ENCODE measurements at places on chromosomes 6 and 20.

DNA sequence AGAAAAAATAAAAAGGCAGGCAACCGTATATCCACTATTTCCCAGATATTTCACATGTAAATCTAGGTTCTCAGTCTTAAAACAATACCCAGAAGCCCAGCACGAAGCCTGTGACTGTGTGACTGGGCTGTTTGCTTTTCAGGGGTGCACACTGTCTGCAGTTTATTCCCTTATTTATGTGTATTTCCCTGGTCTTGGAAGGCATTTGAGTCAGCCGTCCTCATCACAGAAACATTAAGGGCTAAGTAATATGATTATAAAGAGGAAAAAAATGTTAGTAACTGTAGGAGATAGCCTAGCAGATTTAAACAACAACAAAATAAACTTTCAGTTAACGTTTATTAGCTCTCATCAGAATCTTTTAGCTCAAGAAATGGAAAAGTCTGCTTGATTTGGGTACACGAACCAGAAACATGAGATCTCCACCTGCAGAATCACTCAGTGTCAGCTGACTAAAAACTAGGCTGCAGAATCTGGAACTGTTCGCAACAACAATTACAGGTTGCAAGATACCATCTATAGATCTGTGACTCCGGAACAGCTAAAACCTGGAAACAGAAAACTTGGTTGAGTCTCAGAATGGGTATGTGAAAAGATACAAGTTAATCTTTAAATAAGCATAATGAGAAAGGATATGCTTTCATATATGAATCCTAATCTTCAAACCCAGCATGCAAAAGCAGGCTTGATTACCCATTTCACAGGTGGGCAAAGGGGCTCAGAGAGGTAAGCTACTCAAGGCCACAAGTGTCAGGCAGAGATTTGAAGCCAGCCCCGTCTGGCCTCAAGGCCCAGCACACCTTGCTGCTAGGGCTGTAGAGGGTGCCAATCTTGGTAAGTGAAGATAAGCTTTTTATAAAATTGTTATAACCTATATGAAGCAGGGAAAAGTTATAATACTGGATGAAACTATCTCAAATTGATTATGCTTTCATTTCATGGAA lies 21.1 kb downstream of the GCLC start:
- no peak for DNase-seq

DNA sequence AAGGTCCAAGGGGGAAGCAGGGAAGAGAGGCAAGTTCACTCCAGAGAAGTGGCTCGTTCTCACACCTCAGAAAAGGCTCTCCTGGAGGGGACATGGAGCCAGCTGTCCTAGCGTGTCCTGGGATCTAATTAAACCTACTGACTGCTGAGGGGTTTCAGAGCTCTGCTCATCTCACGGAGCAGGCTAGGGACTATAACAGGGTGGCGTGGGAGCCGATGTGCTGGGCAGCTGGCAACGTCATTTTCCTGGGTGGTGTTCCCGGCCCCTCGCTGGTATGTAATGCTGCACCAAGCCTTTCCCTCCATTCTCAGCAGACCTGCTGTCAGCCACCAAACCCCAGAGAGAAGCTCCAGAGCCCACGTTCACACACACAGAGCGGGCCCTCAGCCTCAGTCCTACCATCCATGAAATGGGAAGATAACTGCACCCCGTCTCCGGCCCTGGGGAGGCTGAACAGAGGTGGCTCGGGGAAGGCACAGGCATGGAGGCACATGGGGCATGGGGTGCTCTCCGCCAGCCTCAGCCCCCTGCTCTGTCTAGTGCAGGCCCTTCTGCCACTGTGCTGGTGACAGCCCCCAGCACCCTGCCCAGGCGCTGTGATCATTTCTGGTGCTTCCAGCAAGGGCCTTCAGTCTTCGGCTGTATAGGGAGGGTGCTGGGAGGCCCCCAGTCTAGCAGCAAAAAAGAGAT lies 1.9 kb downstream of the CST7 start:
- no peak for DNase-seq

DNA sequence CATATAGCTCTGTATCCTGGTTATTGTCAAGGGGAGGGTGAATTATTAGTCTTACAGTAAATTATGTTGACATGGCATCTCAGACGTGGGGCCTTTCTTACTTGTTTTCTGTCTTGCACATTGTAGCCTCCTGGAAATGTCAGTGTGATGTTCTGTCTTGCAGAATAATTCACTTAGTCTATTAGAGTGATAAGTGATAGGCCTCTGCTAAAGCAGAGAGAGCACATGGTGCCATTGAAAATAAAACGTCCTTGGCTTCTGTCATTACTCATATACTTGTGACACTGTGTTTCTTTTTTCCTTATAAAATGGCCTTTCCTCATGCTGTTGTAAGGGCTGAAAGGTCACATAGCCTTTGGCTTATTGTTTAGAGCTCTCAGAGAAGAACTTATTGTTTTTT lies 531.0 kb downstream of the EPM2A start:
- no peak for DNase-seq

DNA sequence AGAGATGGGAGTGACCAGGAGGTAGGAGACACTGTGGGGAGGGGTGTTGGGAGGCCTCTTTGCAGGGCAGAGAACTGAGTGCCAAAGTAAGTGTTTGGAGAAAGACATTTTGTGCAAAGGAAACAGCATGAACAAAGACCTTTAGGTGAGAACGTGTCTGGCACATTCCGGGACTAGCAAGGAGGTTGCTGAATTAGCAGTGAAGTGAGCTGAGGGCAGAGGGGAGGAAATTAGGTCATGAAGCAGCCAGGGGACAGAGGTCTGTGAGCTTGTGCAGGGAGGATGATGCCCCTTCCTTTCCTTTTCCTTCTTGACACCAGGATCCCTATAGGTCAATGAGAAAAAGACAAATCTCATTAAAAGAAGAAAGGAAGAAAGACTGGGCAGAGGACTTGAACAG lies 21.4 kb upstream of the AHCY start:
- DNase-seq, result no peak

DNA sequence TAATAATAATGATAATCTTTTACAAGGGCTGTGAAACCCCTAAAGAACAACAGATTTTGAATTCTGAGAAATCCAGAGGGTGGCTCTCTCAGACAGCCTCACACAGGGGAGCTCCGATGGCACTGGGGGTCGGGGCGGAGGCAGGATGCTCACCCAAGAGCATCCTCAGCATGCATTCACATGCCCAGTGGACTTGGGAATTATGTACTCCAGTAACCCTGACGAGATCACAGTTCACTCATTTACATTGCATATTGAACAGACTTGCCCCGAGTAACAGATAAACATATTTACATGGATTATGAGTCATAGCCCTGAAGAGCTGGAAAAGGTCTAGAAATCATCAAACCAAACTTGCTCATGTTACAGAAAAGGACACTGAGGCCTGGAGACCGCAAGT lies 482.7 kb upstream of the JARID2 start:
- DNase-seq, result no peak

DNA sequence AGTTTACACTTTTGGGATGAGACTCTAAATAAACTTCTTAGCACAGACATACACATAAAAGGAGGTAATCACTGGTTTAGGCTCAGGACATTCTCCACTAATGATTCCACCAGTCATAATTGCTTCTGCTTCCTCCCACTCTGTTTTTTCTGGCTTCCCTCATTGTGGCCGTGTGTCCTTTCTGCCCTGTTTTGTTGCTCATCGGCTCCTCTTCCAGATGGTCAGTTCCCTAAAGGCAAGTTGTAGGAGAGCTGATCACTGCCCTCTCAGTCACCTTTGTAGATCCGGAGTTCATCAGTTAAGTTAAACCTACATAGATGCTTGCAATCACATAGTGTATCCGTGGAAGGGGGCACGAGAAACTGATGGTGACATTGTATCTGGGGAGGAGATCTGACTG lies 200.5 kb upstream of the ARG1 start:
- DNase-seq, result no peak

- DNase-seq, result no peak
Measured at GRCh38 chr6:163543321-163543720, 128.8 kb downstream of the QKI start.

DNA sequence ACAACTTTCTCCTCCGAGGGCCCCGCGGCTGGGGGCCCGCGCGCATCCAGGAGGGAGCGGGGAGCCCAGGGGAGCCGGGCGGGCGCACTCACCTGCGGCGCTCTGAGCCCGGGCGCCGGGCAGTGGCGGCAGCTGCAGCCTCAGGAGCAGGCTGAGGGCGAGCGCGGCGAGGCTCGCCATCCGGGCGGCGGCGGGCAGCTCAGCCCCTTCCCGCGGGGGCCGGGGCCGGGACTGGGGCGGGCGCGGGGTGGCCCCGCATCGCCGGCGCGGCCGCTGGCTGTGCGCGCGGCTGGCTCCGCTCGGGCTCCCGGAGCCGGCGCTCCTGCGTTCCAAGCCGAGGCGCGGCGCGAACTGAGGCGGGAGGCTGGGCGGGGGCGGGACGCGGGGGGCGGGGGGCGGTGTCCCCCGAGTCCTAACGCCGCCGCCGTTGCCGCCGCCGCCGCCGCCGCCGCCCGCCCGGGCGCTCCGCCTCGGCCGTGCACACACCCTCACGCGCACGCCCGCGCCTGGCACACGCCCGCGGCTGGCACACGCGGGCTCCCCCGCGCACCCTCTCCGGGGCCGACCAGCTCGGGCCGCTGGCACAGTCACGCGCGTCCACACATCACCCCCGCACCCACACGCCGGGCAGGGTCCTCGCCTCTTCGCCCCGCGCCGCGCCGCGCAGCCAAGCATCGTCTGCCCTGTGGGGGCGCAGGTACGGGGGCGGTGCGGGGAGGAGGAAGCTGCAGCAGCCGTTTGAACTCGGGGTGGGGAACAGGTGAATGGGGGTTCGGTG lies at the start of gene PTPRT:
TSS of gene PTPRT (minus strand) at position 353 of the 778 bp plus-strand sequence. CDS start at position 180, 173 bp downstream.
- no peak for DNase-seq

DNA sequence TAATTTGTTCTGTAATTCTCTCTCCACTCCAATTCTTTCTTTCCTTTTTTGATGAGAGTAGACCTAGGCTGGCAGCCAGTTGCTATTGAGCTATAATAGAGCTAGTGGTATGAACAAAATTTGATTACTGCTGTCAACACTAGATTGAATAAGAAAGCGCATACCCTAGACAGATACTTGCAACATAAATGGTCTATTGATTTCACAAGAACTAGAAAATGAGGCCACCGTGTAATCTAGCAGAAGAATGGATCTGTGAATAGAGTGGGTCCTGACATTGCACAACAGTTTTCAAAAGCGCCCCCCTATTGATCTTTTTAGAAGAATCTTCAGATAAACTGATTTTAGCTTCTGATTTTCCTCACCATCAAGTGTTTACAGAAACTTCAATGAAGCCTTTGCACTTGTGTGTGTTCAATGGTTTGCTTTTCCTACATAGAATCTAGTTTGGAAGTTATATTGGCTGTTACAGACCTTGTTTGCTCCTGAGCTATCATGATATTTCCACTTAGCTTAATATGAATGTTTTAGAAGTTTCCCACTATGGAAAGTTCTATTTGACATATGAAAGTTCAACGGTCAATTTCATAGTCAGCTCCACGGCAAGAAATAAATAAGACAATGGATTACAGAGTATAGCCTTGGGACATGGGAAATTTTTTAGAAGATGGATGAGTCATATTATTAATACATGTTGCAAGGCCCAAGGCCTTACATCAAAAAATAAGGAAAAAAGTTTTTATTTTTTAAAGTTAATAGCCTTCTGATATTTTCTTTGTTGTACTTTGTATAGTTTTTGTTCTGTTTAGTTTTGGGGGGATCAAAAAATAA lies 55.6 kb downstream of the UTRN start:
- DNase-seq, result no peak

GRCh38 chr6:47727391-47727790 lies 29.0 kb downstream of the ADGRF4 start:
- no peak for DNase-seq

DNA sequence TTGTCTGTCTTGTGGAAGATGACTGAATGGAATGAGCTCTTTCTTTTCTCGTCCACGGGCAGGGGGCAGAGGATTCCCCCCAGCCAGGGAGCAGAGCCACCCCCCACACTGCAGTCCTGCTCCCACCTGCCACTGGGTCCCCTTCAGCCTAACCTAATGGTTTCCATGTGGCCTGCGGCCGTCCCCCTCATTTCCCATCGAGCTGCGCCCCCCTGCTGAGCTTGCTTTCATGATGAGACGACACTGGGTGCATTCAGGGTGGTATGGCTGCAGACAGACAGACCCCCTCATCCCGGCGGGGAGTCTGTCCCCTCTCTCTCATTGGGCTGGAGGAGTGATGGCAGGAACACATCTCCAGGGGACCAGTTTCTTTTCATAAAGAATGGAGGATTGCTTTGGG lies 140.8 kb downstream of the DTNBP1 start:
- DNase-seq, result no peak

DNA sequence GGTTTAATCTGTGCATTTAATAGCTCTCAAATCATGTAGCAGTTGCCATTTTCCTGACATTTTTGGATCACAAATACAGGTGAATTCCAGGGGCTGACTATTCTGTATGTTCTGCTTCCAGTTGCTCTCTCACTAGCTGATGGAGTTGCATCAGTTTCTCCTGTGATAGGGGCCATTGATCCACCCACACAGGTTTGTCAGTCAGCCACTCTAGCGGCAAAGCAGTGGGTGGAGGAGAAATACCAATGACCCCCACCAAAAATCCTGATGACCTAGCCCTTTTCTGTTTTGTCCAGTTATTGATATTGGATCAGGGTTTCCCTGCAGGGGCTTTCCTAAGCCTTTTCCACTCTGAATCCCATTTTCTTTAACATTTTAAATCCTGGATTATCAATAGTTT lies 72.3 kb upstream of the BTN3A2 start:
- DNase-seq, result no peak

DNA sequence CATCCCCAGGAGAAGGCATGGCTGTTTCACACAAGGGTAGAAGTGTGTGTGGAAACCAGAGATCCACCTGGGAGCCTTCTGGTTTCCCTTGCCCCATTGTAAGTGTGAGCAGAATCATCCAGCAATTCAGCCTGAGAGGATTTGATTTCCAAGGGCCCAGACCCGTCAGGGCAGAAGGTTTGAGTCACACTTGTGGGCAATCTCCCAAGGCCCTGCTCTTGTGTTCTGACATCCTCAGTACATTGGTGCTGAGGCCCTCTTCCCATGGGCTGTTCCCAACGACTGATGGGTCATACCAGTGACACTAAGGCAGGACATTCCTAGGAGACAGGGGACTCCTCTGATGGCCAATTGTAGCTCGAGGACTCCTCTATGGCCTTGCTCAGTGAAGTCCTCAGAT lies 58.2 kb upstream of the POLR1H start:
- no peak for DNase-seq

DNA sequence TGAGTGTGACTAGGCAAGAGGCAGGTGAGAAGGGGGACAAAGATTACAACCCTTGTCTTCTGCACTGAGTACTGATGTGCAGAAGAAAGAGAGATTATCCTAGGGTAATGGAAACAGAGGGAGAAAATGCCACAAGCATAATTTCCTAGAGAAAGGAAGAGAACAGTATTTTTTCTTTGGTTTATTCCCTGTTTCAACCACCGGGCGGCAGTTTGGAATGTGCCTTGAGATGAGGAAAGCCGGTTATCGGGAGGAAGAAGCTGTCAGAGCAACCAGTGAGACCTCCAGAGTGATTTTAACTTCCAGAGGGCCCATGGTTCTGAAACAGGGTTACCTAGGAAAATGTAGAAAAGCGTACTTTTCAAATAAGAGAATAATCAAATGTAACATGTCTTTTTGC lies 121.4 kb downstream of the REV3L start:
- no peak for DNase-seq
